Cardiac muscle cell (in vitro differentiated cells and primary cell): ENCODE measurements at places on chromosomes 13 and 19. TPM values are rescaled to one million over a fixed set of nuclear protein-coding genes. Genes with fewer than 3 reads are reported as not detected.

The CGB2 gene
- 1.5 TPM in 1 of 2 replicates, not detected in the other for polyA plus RNA-seq

The KLC3 gene
- 1.8 and 3.7 TPM in 2 replicates for polyA plus RNA-seq

The AMER2 gene
- 0.15 TPM in 1 of 2 replicates, not detected in the other for polyA plus RNA-seq

The ZNF675 gene
- polyA plus RNA-seq, result 7.8 and 11.2 TPM in 2 replicates

The SERP2 gene
- polyA plus RNA-seq, result 3.5 and 9.0 TPM in 2 replicates

The SMARCA4 gene
- polyA plus RNA-seq, result 178 and 181 TPM in 2 replicates

The SIGLEC7 gene
- polyA plus RNA-seq, result not detected in 2 replicates
